ENCODE measurements at places on chromosomes 12 and 14. TPM values are rescaled to one million over a fixed set of nuclear protein-coding genes. Genes with fewer than 3 reads are reported as not detected.
A peak's percentile ranks its signal among the peaks of the same experiment; 100 is the strongest.

- no peak for DNase-seq
- H3K4me3 ChIP-seq, result no peak overlapping the region
- H3K27ac ChIP-seq, result no peak overlapping the region
- no peaks in the 10 kb centered on the region for H3K27me3 ChIP-seq
- no peaks in the 10 kb centered on the region for H3K4me1 ChIP-seq
- no peaks in the 10 kb centered on the region for H3K36me3 ChIP-seq
Observed at GRCh38 chr14:60599727-60600126, 49.5 kb downstream of the SIX1 start.

DNA sequence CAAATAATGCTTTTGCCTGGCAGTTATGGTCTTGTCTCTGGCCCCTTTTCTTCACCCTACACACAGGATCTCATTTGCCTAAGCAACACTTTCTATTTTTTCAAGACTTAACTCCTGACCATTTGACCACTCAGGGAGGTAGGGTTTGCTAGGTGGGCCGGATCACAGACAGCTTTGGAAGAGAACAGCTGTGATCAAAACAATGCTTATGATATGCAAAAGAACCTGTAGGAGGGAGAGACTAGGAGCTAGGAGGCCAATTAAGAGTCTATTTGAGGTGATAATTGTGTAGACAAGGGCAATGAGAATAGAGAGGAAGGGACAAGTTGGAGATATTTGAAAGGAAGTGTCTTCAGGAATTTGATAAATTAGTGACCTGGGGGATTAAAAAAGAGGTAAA, 12.3 kb upstream of the DACT1 start:
- no peaks in the 10 kb centered on the region for H3K4me1 ChIP-seq
- H3K36me3 ChIP-seq, result no peaks in the 10 kb centered on the region
- no peaks in the 10 kb centered on the region for H3K27me3 ChIP-seq
- H3K4me3 ChIP-seq, result no peak overlapping the region

GRCh38 chr14:37275963-37276362, 78.2 kb downstream of the MIPOL1 start:
- no peak overlapping the region for H3K27ac ChIP-seq
- H3K36me3 ChIP-seq, result no peaks in the 10 kb centered on the region
- H3K27me3 ChIP-seq, result no peaks in the 10 kb centered on the region
- DNase-seq, result no peak
- H3K4me1 ChIP-seq, result no peaks in the 10 kb centered on the region

DNA sequence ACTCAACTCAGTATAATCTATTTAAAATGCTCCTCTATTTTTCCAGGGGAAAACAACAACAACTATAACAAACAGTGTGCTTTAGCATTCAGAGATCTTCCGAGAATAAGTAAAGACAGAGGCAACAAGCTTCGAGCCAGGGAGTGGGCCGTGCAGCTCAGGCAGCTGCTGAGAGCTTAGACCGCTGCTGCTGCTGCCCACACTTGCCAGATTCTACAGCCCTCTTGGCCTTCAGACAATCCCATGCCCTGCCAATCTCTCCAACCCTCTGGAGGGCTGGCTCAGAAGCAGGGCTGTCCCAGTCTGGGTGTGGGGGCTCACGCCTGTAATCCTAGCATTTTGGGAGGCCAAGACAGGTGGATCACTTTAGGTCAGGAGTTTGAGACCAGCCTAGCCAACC, 23.4 kb upstream of the ELK3 start:
- no peaks in the 10 kb centered on the region for H3K4me1 ChIP-seq
- H3K4me3 ChIP-seq, result no peak overlapping the region
- H3K27ac ChIP-seq, result no peak overlapping the region
- no peaks in the 10 kb centered on the region for H3K36me3 ChIP-seq
- DNase-seq, result no peak

DNA sequence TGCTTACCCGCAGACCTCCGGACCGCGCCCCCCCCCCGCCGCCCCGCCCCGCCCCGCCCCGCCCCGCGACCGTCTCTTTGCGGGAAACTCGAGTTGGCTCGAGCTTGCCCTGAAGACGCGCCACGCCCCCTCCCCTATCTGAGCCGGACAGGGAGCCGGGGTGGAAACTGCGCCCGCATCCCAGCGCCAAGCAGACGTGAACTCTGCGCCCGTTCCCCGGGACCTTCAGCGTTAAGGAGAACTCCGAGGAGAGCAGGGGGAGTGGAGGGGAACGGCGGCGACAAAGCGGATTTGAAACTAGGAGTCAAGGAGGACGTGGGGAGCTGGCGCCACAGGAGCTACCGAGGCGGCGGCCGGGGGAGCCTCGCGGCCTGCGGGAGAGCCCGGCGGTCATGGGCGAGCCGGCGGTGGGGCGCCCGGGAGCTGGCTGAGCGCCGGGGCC, at the start of gene KCNK13:
KCNK13 (plus strand) TSS at position 310 of the 442 bp plus-strand sequence. CDS start 212 bp downstream, outside the sequence.
- peaks cover 67% of the 10 kb centered on the region for H3K27me3 ChIP-seq
- DNase-seq, result no peak
- peaks cover 4% of the 10 kb centered on the region for H3K4me1 ChIP-seq
- H3K27ac ChIP-seq, result no peak within 1 kb of the TSS
- H3K36me3 ChIP-seq, result no peaks in the 10 kb centered on the region

DNA sequence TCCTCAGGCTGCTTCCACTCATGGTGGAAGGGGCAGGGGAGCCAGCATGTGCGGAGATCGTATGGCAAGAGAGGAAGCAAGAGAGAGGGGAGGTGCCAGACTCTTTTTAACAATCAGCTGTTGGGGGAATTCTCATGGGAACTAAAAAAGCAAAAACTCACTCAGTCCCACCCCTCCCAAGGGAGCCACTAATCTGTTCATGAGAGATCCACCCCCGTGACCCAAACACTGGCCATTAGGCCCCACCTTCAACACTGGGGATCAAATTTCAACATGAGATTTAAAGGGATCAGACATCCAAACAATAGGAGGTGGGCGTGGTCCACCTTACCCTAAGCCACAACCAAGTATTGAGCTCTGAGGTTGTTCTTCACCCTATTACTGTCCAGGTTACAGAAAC, 375.1 kb downstream of the GRIN2B start:
- no peak for DNase-seq
- no peak overlapping the region for H3K27ac ChIP-seq
- H3K36me3 ChIP-seq, result no peaks in the 10 kb centered on the region
- H3K27me3 ChIP-seq, result no peaks in the 10 kb centered on the region
- H3K4me3 ChIP-seq, result no peak overlapping the region
- no peaks in the 10 kb centered on the region for H3K4me1 ChIP-seq

DNA sequence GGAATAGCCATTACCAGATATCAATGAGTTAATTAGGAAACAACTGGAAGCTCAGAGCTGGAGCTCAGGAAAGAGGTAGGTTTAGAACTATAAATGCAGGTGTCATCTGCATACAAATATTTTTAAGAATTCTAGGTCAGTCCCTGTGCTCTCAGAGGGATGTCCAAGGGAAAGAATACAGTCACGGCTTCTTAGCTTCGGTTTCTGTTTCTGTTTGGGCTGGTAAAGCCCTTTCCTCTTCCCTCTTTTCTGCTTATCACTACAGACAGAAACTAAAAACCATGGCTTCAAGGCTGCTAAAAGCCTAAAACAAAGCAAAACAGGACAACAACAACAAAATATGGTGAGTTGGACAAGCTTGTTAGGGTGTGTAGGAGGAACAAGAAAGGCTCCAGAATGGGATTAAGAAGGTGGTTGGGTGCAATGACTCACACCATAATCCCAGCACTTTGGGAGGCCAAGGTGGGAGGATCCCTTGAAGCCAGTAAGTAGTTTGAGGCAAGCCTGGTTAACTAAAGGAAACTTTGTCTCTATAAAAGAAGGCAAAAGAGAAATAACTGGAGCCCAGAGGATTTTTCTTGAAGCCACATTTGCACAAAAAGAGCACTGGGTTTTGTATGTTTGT, 113.0 kb downstream of the SEC23A start:
- H3K36me3 ChIP-seq, result no peaks in the 10 kb centered on the region
- no peak overlapping the region for H3K4me3 ChIP-seq
- H3K27ac ChIP-seq, result peak overlapping the region; percentile 20
- H3K27me3 ChIP-seq, result no peaks in the 10 kb centered on the region

GRCh38 chr14:23398348-23398747, 9.7 kb downstream of the MYH6 start:
- no peak for DNase-seq
- H3K27ac ChIP-seq, result no peak overlapping the region
- H3K4me1 ChIP-seq, result no peaks in the 10 kb centered on the region

- no peaks in the 10 kb centered on the region for H3K4me1 ChIP-seq
- H3K27ac ChIP-seq, result no peak overlapping the region
- no peak overlapping the region for H3K4me3 ChIP-seq
- H3K27me3 ChIP-seq, result no peaks in the 10 kb centered on the region
Observed at GRCh38 chr12:22981711-22982110, 356.7 kb downstream of the ETNK1 start.

The C12orf50 gene
- 0.04 TPM for polyA plus RNA-seq

The KITLG gene
- polyA plus RNA-seq, result 7.6 TPM

The KRT85 gene
- polyA plus RNA-seq, result not detected

The PPP2R5E gene
- 20.0 TPM for polyA plus RNA-seq

The TNS2 gene
- polyA plus RNA-seq, result 52.9 TPM

The SYNDIG1L gene
- polyA plus RNA-seq, result 0.06 TPM

The FGF23 gene
- not detected for polyA plus RNA-seq

The MYL6B gene
- polyA plus RNA-seq, result 24.8 TPM

The CCDC197 gene
- polyA plus RNA-seq, result not detected

Data from small intestine (tissue), 16 donors.